ENCODE measurements at places on chromosomes 12 and 14.

DNA sequence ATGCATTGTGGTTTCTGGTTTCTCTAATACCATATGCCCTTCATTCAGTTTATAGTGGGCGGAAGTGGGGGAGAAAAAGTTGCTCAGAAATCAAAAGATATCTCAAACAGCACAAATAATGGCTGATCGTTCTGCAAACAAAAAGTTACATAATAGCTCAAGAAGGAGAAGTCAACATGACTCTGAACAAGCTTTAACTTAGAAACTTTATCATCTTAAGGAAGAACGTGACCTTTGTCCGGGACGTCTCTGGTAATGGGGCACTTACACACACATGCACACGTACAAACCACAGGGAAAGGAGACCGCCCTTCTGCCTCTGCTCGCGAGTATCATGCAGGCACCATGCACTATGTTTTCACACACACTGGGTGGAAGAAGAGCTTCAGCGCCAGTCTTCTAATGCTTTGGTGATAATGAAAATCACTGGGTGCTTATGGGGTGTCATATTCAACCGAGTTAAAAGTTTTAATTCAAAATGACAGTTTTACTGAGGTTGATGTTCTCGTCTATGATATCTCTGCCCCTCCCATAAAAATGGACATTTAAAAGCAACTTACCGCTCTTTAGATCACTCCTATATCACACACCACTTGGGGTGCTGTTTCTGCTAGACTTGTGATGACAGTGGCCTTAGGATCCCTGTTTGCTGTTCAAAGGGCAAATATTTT lies 4.7 kb downstream of the FOS start:
- peak; percentile 50 for DNase-seq

DNA sequence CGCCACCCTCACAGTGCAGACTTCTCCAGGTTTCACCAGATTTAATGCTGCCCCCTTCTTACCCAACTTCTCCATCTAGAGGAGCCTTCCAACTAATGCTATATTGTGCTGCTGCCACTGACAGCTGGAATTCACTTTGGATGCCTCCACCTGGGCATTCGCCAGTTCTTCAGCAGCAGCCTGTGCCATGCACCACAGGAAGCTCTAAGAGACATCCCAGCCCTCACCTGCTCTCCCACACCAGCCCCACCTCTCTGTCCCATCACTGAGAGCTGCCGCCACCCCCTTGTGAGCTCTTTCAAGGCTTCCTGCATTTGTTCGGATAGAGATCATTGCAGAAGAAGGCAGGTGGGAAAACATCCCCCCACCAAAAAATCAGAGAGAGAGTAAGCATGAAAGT lies 4.6 kb upstream of the KRT2 start:
- no peak for DNase-seq

DNA sequence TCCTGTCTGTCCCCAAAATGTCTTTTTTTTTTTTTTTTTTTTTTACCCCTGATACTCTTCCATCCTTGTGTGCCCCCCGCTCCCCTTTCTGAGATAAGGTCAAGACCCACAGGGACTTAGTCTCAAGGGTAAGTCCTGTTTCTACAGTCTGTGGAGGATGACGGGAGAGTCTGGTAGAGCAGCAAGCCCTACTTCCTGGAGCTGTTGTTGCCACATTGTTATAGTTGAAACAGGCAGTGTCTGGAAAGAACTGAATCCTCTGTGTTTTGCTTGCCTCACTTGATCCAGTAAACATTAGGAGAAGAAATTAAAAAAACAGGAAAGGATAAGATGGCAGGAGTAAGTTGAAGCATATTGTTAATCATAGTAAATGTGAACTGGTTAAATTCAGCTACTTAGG lies 45.5 kb downstream of the ZNF664 start:
- no peak for DNase-seq

DNA sequence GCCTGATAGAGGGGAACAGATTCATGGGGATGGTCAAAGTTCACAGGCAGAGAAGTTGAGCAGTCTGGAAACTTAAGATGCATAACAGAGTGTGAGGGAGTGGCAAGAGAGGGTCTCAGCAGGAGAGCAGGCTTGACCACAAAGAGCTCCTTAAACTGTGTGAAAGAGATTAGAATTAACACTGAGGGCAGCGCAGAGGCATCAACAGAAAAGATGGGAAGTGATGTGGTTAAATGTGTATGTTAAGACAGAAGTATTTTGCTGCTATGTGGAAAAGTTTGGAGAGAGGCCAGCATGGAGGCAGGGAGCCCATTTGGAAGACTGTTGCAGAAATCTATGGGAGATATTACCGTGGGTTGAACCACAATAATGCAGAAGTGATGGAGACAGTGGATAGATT lies 122.7 kb upstream of the LMNTD1 start:
- no peak for DNase-seq

DNA sequence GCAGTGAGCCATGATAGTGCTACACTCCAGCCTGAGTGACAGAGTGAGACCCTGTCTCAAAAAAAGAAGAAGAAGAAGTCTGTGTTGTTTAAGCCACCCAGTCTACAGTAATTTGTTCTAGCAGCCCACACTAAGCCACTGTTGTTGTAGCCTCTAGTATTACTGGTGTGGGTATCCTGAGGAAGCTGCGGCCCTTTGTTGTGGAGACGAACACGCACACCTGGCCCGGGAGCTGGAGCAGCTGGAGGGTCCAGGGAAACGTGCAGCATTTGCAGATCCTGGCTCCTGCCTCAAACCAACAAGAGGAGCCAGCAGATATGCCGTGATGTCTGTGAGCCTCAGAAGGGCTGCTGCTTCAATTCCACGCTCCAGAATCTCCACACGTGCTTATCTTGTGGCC lies 65.3 kb downstream of the MAP1LC3B2 start:
- no peak for DNase-seq

- DNase-seq = no peak
These were observed 781 bp downstream of the NPAS3 start for GRCh38 chr14:32939254-32940065.

- DNase-seq = no peak
These were observed 3.0 kb upstream of the PLEKHG6 start for GRCh38 chr12:6307529-6307928.

- DNase-seq = no peak
These were observed 103.2 kb downstream of the SLC38A4 start for GRCh38 chr12:46722394-46723185.

- no peak for DNase-seq
These were observed 10.8 kb downstream of the PACS2 start for GRCh38 chr14:105325303-105325702.

- DNase-seq = no peak
These were observed 162.4 kb downstream of the C12orf75 start for GRCh38 chr12:105492591-105493545.

DNA sequence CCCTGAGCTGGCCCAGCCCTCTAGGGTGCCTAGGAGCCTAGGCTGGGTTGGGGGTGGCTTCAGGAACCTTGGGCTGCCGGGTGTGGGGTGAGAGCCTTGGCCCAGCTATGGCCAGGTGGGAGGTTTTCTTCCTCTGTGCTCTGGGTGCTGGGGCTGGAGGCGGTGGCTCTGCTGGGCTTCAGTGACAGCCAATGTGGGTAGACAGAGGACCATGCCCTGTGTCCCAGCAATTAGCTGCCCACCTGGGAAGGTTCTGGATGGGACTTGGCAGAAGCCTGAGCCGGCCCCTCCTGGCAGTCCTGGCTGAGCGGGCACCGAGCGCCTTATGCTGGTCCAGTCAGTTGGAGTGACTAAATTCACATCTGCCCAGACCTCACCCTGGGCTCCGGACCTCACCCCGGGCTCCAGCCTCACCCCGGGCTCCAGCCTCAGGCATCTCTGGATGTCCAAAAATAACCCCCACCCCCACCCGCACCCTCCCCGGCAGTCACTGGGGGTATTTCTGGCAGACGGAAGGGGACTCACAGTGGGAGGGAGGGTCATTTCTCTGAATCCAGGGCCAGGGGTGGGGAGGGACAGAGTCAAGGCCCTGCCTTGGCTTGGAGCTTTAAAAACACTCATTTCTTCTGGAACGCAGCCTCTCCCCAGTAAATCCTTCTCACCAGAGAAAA lies 46.9 kb downstream of the CYP46A1 start:
- DNase-seq = no peak

DNA sequence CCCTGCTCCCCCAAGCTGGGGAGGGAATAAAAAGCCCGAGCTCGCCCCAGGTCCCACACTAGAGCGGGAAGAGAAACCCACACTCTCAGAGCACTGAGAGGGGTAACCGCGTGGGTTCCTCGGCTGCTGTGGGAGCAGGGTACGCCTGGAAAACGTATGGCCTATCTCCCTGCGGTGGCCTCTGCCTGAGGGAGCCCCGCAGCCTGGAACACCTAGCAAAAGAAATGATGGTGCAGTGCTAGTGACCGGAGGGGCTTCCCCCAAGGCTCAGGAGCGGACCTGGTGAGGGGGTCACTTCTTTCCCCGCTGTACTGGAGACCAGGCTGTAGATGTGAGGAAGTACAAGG lies 2.5 kb upstream of the OR4N2 start:
- no peak for DNase-seq

- no peak for DNase-seq
These were observed 74.7 kb downstream of the PIWIL1 start for GRCh38 chr12:130412384-130412783.

- DNase-seq = peak; percentile 50
These were observed 1.6 kb downstream of the SLC16A7 start for GRCh38 chr12:59597385-59597781.

DNA sequence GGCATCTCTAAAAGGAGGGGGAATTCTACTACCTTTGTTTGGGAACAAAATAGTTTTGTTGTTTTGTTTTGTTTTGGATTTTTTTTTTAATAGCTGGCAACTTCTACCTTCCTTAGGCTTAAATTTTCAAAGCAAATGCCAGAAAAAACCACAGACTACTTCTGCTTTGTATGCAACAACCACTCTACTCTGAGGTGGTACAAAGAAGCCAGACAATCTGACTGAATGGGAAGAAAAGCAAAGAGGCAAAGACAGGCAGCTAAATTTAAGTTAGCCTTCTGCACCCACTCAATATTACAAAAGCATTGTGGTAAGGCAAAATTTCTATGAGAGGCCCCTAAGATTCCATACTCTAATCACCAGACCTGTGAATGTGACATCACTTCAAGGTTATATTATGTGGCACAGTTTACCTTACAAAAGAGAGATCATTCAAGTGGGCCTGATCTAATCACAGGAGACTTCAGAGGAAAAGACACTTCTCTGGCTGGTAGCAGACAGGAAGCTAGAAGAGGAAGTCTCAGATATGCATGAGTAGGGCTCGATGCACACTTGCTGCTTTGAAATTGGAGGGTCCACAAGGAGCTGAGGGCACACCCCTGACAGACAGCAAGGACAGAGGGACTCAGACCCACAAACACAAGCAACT lies 566.6 kb downstream of the RPS29 start:
- no peak for DNase-seq

GRCh38 chr12:118840399-118840798 lies 140.9 kb upstream of the SRRM4 start:
- no peak for DNase-seq

DNA sequence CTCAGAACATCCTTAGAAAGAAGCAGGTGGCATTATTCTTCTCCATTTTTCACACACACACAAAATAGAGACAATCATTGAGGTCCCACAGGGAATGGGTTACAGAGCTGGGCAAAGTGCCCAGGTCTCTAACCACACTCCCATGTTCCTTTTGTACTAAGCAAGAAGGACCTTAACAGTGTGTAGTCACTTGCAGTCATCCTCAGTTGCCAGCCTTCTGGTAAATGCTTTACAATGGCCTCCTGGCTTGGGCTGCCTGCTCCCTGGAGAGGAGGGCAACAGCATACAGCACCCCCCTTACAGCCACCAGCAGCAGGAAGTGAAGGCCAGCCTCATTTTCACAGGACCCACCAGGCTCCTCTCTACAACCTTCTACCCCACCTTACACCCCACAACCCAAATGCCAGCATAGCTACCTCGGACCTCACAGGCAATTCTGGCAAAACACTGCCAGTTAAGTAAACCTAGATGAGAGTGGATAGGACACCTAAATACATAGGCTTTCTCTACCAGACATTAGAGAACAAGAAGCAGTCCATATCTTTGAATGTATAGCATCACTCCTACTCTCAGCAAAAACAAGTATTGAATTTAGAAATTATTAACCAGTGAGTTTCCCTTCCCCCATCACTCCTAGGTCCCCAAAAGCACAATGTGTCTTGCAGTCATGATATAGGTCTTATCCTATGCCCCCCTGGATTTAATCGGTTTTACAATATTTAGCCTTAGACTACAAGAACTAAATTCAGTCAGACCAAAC lies 88.1 kb downstream of the PPP2R5E start:
- DNase-seq = no peak

- no peak for DNase-seq
These were observed 52.9 kb downstream of the ANO6 start for GRCh38 chr12:45268672-45269411.

GRCh38 chr12:65941388-65941787 lies 117.1 kb downstream of the HMGA2 start:
- DNase-seq = no peak

DNA sequence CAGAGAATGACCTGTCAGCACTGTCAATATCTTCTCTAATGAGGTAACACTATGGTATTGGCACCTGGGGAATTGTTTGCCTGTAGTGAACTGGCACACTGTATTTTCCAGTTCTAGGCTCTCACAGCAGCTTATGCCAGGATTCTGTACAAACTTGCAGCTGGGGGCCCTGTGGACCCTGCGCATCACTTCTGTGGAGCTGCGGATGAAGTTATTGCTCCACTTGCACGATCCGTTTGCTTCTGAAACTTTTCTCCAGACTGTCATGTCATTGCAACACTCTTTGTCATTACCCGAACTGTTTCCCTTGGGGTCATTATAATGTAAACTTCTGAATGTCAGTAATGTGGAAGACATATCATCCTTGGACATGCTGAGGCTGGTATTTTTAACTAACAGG lies 3.9 kb downstream of the RNASE11 start:
- DNase-seq = no peak

- no peak for DNase-seq
These were observed 1094.0 kb downstream of the TMEM121 start for GRCh38 chr14:106620368-106620767.

GRCh38 chr12:130973109-130973508 lies 19.4 kb downstream of the ADGRD1 start:
- DNase-seq = no peak

- no peak for DNase-seq
These were observed 8.1 kb downstream of the ISCA2 start for GRCh38 chr14:74501691-74502090.

GRCh38 chr12:11655842-11656241 lies 6.4 kb downstream of the ETV6 start:
- no peak for DNase-seq

Data from naive thymus-derived CD8-positive, alpha-beta T cell (primary cell).